Peyer's patch (tissue), 4 donors: ENCODE measurements at places on chromosomes 11 and 22.

DNA sequence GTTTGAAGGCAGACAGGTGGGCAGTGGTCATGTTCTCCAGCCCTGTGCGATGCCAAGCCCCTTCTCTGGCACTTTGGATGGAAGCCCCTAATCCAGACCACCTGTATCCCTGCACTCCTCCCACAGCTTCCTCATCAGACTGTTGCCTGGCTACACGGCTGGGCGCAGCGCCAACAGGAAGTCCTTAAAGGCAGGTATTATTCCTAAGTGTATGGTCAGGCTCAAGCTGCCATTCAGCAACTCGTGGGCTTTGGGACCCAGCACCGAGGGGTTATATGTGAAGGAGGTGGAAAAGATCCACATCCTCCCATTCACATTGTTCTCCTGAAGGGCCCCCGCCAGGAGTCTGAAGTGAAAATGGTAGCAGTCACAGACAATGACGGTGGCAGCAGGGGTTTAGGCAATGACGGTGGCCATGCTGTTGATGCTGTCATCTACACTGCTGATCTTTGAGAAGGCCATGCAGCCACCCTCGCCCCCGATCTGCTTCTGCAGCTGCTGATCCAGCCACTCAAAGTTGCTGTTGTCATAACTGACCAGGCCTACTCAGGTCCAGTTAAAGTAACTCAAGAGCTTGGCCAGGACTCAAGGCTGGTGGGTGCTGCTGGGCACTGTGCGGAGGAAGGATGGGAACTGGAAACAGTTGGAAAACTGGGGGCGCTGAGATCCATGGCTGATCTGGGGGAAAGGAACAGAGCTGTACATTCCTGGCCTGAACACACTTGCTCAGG, 27.7 kb downstream of the OR6Q1 start:
- peak; percentile 66 for DNase-seq

DNA sequence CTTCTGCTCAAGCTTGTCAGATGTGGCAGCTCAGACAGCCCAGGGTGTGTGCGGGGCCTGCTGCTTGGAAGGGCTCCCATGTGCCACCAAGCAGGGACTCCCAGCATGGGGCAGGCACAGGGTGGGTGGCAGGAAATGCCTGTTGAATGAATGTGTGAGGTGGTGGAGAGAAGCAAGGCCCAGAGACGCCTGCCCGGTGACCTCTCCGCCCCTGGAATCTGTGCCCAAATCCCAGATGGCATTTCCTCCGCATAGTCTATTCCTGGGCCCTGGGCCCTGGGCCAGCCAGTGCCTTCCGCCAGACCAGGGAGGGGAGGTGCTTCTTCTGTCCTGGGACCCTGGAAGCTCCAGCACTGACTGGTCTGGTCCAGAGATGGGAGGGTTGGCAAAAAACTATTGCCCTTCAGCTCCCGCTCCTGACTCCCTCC, 3.7 kb downstream of the CST6 start:
- no peak for DNase-seq

- no peak for DNase-seq
Measured at GRCh38 chr11:114615448-114616361, 20.1 kb upstream of the NXPE4 start.

GRCh38 chr11:80722629-80723028, 1281.8 kb upstream of the TENM4 start:
- no peak for DNase-seq

GRCh38 chr11:1570896-1571759, 943 bp downstream of the DUSP8 start:
- peak; percentile 25 for DNase-seq

DNA sequence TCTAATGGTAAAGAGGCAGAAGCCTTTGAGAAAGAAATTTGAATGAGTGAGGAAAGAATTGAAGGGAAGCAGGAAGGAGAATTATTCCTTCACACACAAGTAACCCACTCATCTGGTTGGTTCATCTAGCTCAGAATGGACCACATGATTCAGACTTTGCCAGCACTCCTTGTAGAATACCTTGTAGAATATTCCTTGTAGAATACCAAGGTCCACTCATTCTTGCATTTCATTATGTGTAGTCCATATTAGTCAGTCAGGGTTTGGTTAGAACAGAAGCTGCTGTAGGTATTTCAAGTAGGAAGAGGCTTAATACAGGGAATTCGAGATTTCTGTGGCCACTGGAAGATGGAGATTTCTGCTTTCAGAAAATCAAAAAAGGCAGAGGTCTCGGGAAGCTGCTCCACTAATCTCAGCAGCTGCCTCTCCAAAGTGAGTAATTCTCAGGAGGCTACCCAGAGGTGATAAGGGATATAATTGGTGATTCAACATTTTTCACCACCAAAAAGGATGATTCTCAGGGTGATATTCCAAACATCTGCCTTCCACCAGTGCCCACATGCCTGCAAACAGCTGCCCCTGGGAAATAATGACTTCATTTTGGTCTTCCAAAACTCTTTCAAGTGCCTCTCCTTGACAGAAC, 329.1 kb downstream of the TMEM135 start:
- DNase-seq, result no peak

DNA sequence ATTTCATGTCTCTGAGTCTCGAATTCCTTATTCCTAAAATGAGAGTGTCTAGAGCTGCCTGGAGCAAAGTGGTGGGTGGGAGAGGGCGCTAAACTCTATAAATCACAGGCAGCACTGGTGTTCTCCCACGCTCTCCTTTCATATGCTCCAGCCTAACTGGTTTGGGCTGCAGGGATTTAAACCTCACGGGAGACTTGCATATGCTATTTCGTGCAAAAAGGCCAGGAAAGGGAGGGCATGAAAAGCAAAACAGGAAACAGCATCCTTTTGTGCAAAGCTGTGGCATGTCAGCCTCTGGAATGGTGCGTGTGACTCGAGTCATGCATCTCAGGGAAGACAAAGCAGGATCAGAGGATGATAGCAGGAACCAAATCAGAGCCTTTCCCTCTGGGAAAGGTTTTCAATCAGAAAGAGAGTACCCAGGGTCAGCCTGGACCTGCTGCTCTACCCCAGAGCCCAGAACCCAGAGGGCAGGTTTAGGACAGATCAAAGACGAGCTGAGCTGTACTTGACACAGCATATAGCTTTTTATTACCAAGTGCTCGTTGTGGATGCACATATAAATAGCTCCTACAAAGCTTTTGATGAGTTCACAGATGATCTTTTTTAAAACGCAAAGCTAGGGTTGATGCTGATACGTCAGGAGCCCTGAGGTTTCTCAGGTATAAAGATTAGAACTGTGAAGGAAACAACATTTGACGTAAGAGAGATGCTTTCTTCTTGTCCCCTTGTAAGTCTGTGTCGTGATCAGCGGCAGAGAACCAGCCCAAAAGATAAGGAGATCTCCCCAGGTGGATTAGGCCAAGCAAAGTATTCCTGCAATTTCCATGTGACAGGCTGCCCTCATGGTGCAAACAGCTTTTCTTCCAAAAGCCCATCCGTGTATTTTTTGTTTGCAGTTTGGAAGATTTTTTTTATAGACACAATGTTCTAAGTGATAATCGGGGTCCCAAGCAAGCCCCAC, 46.2 kb upstream of the YWHAH start:
- no peak for DNase-seq

DNA sequence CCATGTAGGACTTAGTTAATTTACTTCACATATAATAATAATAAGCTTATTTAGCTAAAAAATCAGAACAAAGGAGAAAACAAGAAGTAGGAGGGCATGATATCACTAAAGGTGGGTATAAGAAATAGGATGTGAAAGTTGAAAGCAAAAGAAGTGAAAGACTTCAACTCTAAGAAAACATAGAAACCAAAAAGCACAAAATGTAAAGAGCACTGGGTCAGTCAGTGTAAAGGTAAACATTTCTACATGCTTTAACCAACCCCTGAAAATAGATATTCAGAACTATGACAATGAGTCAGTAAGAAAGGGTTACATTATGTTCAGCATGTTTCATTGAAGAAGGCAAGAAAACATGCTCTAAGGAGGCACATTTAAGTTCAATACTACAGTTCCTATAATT, 298.8 kb downstream of the SWAP70 start:
- DNase-seq, result no peak

DNA sequence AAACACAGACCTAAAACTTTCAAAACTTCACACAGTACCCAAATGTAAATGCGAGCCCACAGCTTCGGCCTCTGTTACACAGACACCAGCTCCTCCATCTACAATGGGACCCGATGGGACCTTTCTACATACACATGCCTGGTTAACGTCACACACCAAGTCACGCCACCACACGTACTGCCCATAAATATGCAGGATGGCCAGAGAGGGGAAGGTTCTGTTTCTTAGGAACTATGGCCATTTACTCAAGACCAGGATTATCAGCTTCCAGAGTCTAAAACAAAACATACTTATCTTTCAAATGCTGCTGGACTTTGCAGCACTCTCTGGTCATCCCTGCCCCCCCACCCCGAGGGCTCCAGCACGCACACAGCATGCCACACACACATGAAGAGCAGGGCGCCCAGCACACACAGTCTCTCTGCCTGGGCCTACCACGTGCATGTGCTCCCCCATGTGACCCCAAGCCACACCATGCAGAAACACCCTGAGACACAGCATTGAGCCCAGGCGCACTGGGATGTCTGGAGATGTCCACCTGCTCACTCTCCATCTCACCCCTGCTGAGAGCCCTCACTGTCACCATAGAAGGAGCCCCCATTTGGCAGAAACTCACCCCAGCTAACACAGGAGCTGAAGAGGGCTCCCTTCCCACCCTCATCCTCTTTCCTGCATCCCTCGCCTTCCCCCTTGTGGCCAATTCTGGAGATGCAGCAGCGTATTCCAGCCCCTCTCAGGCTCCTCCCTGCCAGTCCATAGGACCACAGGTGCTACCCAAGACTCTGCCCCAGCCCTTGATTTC, 61.8 kb downstream of the SLC22A12 start:
- peak; percentile 81 for DNase-seq
